ENCODE measurements at places on chromosomes 5 and 9.

DNA sequence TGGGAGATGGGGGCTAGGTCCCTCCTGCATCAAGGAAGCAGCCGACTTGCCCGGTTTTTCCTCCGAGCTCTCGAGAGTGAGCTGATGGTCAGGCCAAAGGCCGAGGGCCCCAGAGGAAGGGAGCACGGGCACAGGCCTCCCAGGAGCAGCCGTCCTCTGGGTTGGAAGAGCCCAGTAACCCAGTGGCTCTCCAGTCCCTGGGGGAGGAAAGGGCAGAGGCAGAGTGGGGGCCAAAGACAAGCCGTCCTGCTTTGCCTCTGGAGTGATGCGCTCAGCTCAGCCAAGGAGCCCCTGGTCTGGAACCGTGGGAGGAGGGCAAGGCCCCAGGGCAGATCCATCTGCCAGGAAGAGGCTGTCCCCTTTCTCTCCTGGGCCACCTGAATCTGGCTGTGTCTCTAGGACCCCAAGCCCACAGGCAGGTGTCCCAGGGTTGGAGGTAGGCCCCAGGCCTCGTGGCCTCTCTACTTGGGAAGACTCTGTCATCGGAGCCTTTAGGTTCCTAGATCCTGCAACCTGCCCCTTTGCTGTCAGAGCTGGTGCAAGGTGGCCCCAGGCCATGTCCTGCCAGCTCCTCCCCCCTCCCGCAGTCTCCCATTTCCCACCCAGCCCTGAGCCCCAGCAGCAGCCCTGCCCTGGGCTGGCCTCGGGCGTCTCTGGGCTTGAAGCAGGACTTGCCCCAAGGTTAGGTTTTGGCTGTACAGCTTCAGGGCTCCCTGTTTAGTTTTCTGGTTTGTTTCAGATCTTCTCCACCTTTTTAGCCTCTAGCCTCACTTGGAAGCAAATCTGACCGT lies 224.1 kb downstream of the CACNA1B start:
- DNase-seq: no peak

GRCh38 chr9:134604834-134605233 lies 36.8 kb upstream of the COL5A1 start:
- no peak for DNase-seq

- DNase-seq: no peak
These were observed 85.4 kb upstream of the FSTL4 start for GRCh38 chr5:133697536-133698258.

- DNase-seq: no peak
These were observed 37.3 kb downstream of the MED27 start for GRCh38 chr9:132042324-132042723.

- DNase-seq: no peak
These were observed 142.2 kb upstream of the MAP3K1 start for GRCh38 chr5:56673171-56673570.

GRCh38 chr5:73339051-73339575 lies 109.5 kb downstream of the FOXD1 start:
- DNase-seq: no peak

GRCh38 chr5:170181902-170182301 lies 50.9 kb upstream of the C5orf58 start:
- DNase-seq: no peak

DNA sequence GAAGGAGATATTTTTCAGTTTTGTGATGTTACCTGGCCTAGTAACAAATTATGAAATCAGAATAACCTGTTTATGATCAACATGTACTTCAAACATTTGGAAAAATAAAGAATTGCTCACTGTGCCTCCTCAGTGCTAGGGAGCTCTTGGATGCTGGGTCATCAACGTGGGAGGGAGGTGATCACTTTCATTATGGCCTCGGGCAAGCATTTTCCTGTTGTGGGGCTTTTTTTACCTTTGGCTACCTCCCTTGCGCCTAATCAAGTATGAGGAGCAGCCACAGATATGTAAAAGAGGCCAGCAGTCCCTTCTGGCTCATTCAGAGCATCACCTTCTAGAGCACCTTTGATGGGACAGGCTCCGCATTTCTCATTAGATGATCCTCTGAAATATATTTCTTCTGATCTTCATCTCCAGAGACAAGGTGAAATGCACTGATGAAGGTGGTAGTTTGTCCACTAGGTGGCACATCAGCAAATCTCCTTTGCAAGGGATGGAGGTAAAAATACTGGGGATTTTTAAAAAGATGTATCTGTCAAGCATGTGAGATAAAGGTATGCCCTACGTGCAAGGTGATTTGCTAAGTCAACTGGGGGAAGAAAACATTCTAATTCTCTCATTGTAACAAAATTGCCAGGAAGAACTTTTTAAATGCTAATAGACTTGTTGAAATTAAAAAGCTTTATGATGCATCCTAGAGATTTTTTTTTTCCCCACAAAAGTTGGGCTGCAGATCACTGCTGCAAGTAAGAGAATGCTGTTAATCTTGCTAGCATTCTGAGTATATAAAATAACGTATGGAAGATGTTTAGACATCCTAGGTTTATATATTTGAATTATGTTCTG lies 218.2 kb downstream of the MAST4 start:
- no peak for DNase-seq

GRCh38 chr5:171127314-171127713 lies 181.7 kb upstream of the TLX3 start:
- DNase-seq: no peak

- peak; percentile 78 for DNase-seq
These were observed 2.0 kb downstream of the GADD45G start for GRCh38 chr9:89606624-89607311.

DNA sequence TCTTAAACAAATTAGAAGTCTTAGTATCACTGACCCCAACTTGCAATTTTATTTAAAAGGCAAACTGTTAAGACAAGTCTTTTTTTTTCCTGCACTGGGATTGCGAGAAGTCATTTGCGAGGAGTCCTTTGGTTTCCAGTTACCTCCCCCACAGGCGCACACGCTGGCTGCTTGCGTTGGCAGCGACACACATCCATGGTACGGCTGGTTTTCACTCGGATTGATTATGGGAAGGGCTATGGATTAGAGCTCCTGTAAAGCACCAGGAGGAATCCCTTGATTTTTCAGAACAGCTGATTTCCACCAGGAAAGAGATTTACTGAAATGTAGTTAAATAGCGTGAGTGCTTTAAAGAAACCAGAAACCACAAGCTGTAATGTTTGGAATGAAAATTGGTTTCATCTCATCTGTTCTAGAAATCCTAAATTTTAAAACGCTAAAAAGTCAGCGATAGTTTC lies 737 bp downstream of the SLC1A3 start:
- DNase-seq: no peak

GRCh38 chr5:73415617-73416016 lies 33.0 kb downstream of the FOXD1 start:
- DNase-seq: no peak

DNA sequence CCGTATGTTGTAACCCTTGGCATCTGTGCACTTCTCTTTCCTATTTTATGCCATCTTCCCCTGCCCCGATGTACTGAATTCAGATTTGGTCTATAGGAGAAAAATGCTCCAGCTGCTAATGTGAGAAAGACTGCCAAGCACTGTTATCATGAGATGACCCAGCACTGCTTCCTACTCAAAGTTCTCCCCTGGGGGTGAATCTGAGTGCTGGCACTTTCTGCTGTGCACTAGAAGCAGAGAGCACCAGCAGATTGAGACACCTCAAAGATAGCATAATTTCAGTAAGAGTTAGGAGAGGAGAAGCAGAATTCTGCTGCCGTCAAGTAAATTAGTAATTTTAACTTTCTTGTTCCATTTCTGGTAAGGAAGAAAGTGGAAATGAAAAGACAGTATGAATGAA lies 92.8 kb upstream of the ACOT12 start:
- no peak for DNase-seq

DNA sequence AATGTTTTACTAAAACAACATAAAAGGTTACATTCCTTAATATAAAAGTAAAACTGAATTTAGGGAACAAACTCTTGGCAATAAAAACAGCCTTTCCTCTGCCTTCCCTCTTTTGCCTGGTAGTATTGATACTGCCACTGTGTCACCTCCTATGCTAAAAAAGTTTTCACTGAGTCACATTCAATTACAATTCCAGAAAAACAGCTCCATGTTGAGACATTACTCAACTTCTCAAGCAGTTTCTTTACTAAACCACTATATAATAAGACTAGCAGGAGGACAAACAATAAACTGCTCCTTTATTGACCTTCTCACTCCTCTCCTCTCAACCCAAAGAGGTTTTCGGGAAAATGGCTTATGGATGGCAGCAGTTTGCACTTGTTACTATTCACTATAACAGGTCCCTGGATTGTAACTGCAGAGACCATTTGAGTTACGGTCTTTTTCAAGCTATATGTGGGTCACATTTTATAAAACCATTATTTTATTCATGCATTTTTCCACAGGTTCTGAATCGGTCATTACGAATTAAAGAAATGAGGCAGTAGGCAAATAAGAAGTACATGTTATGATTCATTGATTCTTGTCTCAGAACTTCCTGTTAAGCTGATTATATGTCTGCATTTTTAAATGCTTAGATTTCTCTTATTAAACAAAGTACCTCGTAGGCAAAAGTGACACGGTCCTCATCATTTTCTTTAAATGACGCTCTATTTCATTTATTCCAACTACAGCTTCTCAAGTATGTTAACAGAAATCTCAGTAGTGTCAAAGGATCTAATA lies 2.1 kb downstream of the ZDHHC21 start:
- DNase-seq: no peak

DNA sequence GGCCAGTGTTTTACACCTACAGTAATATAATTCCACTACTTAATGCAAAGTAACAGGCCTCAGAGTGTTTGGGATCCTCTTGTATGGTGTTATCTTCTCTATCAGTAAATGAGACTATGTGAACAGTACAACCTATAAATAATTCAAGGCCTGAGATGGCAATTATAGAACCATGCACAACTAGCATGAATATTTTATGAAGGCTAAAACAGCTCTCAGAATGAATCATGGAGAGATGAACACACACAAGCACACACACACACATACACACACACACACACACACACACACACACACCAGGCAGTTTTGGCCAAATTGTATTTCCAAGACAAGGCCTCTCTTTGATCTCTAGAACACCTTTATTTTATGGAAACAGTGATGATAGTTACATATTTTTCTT lies 224.9 kb downstream of the EBF1 start:
- no peak for DNase-seq

DNA sequence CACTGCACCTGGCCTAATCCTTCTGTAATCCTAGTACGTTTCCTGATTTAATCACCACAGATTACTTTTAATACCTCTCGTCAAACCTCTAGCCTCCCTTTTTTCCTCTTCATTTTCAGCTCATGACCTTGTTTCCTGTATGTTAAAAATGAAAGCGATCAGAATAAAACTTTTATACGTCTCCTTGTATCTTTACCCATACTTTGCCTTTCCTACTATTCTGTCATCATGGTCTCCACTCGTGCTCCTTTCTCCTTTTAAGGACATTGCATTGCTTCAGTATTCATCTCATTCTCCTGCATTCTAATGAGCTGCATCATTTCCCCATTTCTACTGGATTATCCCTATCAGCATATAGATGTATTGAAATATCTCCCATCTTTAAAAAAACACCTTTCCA lies 8.5 kb downstream of the CDC42SE2 start:
- no peak for DNase-seq

DNA sequence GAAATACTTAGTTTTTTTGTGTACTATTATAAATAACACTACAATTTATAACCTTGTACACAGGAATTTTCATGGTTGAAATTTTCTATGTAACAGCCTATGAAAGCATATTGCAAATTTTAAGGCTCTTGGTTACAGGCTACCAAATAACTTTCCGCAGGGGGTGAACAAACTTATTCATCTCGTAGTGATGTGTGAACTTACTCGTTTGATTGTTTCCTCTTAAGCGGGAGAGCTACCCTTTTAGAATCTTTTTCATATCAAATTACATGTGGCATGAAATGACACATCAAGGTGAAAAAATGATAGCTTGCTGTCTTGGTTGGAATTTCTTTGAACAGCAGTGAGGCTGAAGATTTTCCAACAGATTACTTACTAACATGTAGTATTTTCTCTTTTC lies 90.8 kb upstream of the GNA14 start:
- no peak for DNase-seq

GRCh38 chr5:158838781-158839180 lies 260.9 kb downstream of the EBF1 start:
- no peak for DNase-seq

DNA sequence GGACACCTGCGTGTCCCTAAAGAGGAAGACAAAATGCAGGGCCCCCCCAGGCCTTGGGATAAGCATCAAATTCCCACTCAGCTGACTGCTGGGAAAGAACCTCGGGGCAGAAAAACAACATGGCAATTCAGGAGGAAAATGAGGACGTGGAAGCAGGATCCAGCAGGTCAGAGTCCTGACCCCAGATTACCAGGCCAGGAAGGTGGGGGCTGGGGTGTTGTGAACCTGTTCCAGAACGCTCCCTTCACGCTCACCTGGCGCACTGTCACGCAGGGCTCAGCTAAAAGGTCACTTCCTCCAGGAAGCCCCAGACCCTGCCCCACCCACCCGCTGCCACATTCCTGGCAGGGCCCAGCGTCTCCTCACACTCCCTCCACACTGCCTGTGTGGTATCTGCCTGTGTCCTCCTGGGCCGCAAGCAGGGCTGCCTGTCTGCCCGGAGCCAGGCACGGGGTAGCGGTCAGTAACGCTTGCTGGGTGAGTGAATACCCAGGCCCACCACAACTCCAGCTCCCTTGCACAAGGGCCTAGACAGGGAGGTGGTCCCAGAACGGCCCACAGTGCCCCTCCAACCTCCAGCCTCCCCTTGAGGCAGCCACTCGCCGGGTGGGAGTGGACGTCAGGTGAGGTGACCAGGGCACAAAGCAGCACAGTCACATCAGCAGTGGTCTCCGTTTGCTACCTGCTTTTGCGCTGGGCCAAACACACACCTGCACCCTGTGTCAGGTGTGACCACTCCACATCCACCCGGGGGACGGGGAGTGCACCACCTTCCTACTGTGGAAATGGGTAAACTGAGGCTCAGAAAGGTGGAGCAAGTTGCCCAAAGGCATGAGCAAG lies 18.1 kb downstream of the VAV2 start:
- DNase-seq: peak; percentile 83

GRCh38 chr9:129311643-129312042 lies 133.6 kb upstream of the IER5L start:
- DNase-seq: no peak

GRCh38 chr5:111966290-111966689 lies 209.3 kb upstream of the NREP start:
- no peak for DNase-seq

GRCh38 chr9:76463211-76463610 lies 4.2 kb downstream of the GCNT1 start:
- DNase-seq: no peak

GRCh38 chr5:124156415-124156996 lies 589.9 kb downstream of the ZNF608 start:
- DNase-seq: no peak

- DNase-seq: peak; percentile 40
These were observed 68.5 kb upstream of the CEP78 start for GRCh38 chr9:78167356-78167755.

DNA sequence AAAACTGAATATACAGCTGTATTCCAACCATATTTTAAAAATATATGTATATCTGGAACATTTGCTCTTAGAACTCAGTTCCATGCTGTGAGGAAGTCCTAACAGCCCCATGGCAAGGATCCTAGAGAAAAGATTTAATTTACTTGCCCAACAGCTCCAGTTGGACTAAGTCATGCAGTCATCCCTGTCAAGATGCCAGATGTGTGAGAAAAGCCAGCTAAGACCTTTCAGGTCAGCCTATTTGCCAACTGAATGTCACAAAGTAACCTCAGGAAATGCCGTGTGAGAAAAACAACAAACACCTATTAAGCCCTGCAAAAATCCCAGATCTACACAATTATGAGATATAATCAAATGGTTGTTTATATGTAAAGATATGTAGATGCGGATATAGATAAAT lies 416.3 kb downstream of the NR2F1-AS1 start:
- DNase-seq: no peak

GRCh38 chr5:138024117-138024516 lies 8.8 kb downstream of the FAM13B start:
- no peak for DNase-seq
